Thoracic aorta (tissue), 2 donors: ENCODE measurements at places on chromosomes 1 and 21. TPM values are rescaled to one million over a fixed set of nuclear protein-coding genes. Genes with fewer than 3 reads are reported as not detected.

The CD101 gene
- 0.85 TPM for total RNA-seq

The IPO9 gene
- 32.6 TPM for total RNA-seq

The ZMYND12 gene
- total RNA-seq, result not detected

The TMCO4 gene
- 33.2 TPM for total RNA-seq

The NEK2 gene
- 0.35 TPM for total RNA-seq

The C1orf21 gene
- total RNA-seq, result 15.2 TPM
